Thyroid gland (tissue), 4 donors: ENCODE measurements at places on chromosomes 2 and 18. TPM values are rescaled to one million over a fixed set of nuclear protein-coding genes. Genes with fewer than 3 reads are reported as not detected.

Gene RBMS1
- total RNA-seq, result 59.7 TPM

Gene C2orf78
- total RNA-seq, result not detected

Gene QPCT
- 3.2 TPM for total RNA-seq

DNA sequence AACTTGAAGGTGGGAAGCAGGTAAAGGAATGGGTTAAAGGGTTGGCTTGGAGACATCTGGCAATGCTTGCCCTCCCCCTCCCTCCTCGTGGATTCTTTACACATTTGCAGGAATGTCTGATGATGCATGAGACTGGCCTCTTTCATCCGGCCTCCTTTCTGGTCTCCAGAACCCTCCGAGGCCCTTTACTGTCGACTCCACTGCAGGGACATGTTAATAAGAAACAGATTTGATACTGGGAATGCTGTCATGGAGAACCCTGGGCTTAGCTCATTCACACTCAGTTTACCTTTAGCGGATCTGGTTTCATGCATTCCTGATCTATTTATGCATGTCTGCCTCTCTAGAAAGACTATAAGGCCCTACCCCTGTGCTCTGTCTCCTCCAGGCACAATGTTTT, 238.7 kb downstream of the TGIF1 start:
- DNase-seq, result no peak

DNA sequence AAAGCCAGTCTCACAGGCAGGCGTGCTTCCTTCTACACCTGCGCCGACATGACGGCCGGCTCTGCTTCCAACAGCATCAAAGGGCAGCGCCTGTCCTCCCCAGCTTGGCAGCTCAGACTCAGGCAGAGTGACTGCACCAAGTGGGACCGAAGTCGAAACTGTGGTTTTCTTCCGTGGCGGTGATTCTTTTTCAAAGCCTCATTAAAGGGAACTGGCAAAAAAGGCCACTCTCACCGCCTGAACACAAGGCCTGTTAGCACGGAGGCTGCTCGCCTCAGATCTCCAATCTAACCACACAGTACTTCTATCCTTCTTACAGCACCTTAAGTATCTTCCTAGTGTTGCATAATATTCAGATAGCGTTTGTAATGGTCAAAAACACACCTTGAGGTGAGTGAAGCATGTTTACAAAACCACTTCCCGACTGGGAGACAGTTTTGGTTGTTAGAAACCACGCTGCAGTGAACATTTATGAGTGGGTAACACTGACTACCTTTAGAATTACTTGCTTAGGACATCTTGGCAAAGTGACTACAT, 236.4 kb downstream of the HDAC4 start:
- no peak for DNase-seq
